ENCODE measurements at places on chromosomes 3 and 15.

DNA sequence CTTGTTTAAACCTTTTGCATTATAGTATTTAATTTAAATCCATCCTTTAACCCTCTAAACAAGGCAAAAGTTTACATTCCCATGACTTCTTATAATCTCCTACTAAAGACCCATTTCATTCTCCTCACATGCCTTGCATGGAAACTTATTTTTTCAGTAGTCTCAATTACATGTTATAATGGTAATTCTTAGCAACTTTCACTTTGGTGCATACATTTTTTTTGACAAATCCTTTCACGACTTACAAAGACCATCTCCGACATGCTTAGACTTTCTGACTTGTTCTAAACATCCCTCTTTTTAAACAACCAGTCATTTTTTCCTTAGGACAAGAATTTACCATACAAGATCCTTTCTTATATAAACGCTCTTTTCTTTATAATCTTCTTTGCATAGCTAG, 615.4 kb upstream of the GBE1 start:
- DNase-seq: no peak

- peak; percentile 78 for DNase-seq
Measured at GRCh38 chr15:69523010-69524001, 70.7 kb downstream of the RPLP1 start.

- no peak for DNase-seq
Measured at GRCh38 chr15:95561463-95561862, 769.0 kb upstream of the NR2F2 start.

- no peak for DNase-seq
Measured at GRCh38 chr3:79953591-79954101, 185.8 kb upstream of the ROBO1 start.

- peak; percentile 63 for DNase-seq
Measured at GRCh38 chr15:33021806-33022389, 172.6 kb downstream of the FMN1 start.

- no peak for DNase-seq
Measured at GRCh38 chr3:23096041-23096440, 107.1 kb upstream of the UBE2E2 start.

DNA sequence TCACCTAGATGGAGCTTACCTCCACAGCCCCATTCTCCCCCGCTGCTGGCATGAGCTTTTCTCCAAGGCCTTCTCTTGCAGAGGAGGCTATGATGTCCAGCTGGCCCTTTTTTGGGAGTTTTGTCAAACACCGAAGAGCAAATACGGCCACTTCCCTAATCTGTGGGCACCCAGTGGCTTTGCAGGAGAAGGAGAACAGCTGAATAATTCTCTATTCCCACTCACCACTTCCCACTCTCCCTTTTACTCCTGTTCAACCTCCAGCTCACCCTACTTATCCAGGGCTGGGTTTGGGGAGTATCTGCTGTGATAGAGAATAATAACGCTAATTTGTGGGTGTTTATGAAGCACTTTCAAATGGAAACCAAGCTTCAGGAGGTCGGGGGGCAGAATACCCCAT, 93.0 kb downstream of the AAGAB start:
- peak; percentile 75 for DNase-seq

DNA sequence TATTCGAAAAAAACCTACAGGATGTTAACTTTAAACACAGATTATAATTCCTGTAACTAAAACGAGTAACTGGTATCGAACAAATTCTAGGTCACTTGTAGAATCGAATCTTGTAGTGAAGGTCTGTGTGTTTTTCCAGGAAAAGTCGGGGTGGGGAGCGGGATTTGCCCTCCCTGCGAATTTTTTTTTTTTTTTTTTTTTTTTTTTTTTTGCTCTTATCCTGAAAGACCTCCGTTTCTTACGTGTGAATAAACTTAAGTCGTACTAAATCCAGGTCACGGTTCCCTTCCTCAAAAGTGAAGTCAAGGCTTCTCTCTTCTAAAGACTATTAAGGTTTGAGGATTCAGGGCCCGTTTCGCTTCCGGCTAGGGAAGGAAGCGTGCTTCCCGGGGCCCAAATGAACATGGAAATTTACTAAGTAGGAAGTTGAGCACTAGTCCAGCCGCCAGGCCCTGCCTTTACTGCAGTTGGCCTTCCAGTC, 770 bp downstream of the TBC1D5 start:
- DNase-seq: peak; percentile 74

DNA sequence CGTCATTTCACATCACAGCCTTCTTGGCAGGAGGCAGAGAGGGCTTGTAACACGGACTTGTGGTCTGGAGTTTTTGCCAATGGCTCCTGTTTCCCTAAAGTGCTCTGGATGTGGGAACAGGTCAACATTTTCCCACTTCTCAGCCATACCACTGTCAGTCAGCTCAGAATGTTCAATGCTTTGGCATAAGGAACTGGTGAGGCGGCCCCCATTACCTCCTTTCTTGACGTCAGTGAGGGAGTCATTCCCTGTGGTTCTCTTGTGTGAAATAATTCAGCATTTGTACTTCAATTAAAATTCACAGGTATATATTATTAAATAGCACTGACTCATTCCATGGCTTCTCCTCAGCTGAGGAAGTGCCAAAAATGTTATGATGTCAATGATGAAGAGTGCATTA, 167.1 kb downstream of the P3H2 start:
- DNase-seq: no peak

- DNase-seq: no peak
Measured at GRCh38 chr3:183094711-183095110, 4.6 kb downstream of the MCCC1 start.

DNA sequence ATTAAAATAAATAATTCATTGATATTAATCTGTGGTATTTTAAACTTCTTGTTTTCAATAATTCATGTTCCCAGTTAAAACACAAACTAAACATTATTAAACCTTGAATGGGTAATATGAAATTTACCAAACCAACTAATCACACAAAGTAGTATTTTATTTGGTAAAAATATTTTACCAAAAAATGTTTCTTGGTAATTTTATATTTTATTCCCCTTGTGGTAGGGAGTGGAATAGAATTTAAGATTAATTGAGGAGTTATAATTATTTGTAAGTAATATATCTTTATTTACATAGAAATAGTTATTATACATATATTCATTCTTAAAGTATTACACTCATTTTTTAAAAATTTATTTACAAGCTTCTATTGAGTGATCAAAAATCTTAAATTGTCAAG, 1350.9 kb downstream of the OTOL1 start:
- no peak for DNase-seq

DNA sequence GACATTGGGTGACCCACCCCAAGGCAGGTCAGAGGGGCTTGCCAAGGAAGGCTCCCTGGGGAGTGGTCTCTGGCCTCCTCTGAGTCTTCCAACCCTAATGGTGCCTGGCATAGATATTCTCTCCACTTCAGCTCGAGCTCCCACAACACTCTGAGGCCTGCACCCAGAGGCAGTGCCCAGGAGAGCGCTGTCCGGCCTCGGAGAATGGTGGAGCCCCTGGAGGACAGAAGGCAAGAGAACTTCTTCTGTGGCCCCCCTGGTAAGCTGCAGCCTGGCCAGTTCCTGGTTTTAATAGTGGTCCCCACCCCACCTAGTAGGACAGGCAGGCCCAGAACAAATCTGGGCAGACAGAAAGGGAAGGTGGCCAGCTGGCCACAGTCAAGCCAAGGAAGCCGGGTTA, 7.0 kb downstream of the DISP2 start:
- no peak for DNase-seq

DNA sequence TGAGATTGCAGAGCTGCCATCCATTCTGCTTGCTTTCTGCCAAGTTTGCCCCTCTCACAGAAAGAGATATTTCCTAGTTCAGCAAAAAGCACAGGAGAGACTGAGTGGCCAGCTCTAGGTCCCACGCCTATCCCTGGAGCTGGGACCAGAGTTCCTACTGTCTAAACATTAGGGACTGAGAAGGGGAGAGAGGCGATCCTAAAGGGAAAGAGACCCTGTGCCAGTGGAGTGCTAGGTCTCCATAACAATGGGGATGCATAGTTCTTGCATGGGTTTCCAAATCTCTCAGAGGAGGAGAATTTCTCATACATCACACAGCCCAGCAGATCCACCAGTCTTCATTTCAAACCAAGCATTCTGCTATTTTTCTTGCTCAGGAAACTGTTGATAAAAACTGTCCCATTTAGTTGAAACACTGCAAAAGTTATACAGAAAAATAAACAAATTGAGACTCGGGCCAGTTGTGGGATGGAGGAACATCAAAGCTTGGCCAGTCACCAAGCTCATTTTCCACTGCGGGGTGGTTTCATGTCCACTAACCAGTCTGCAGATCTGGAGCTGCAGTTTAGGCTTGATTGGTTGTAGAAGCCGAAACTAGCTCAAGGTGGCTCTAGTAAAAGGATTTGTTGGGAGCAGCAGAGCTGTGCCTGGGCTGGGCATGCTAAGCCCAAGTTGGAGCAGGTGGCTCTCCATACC, 62.7 kb downstream of the EEFSEC start:
- no peak for DNase-seq

GRCh38 chr15:65470866-65471265, 46.6 kb downstream of the DPP8 start:
- no peak for DNase-seq

- peak; percentile 47 for DNase-seq
Measured at GRCh38 chr3:53346514-53346913, 829 bp downstream of the DCP1A start.

DNA sequence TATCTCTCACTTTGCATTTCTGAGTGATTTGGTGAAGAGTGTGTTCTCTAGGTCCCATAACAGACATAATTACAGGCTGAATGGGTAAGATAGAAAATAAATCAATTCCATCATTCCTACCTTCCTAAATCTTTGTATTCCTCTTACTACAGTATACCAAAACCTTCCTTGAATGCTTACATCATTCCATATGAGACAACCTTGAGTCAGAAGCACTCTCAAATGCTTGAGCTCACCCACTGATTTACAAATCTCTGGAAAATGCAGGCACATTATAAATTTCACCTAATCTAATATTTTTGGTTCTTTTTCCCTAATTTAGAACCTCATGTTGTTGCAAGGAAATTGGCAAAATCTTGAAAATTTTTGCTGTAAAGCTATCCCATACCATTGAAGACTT, 239.1 kb downstream of the CBLB start:
- DNase-seq: no peak

DNA sequence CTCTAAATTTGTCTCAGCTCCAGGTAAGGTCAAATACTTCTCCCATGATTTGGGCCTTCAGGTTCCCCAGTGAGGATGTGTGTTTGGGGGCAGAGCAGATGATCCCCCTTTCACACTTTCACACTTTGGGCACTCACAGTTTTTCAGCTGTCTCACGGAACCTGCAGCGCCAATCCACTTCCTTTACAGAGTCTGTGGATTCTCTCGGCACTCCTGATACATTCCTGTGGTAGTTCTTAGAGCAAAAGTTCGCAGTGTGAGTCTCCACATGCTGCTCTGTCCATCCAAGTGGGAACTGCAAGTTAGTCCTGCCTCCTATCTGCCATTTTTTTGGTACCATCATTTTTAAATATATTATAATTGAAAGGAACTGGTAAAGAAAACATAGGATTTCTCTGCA, 20.2 kb upstream of the CPOX start:
- no peak for DNase-seq

DNA sequence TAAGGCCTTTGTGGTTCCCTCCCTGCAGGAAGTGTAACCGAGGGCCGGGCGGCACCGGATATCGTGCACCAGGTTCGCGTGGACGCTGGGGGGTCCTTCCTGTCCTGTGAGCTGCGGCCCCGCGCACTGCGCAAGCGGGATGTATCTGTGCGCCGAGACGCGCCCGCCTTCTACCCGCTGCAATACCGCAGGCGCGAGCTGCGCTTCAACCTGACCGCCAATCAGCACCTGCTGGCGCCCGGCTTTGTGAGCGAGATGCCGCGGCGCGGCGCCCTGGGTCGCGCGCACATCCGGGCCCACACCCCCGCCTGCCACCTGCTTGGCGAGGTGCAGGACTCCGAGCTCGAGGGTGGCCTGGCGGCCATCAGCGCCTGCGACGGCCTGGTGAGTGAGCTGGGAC, 35.9 kb downstream of the SAXO2 start:
- DNase-seq: no peak

GRCh38 chr15:89383365-89384175, 48.9 kb upstream of the POLG start:
- DNase-seq: no peak

- DNase-seq: no peak
Measured at GRCh38 chr3:50138266-50139200, 16.6 kb upstream of the SEMA3F start.

DNA sequence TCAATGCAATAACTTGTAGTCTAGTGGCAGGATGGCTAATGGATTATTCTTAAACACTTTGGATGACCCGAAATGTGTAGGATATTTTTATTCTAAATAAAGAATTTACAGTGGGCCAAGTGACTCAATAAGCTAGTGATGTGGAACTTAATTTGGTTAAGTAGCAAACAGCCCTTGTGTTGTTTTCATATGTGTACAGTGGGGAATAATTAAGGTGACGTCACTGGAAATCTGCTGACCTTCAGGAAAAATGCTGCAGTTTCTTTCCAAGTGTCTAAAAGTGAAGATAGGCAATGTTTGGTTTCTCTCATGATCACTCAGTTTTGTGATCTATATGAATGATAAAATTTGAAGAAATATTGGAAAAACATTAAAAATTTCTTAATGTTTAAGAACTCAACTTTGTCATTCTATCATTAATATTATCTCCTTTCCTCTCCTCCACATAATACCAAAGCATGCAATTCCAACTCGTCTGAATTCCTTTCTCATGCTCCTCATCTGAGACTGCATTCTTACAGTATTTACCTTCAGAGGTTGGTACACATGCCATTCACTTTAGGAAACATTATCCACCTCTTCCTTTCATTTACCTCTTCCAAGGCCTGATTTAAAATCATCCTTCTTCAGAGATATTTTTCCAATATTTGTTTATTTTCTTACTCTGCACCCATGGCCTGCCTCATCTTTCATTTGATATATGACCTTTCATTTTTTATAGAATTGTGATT, 414.6 kb upstream of the ARPP21 start:
- no peak for DNase-seq

- peak; percentile 50 for DNase-seq
Measured at GRCh38 chr3:30779686-30780287, 114.7 kb downstream of the GADL1 start.

- DNase-seq: no peak
Measured at GRCh38 chr15:40045572-40046217, 6.7 kb upstream of the SRP14 start.

GRCh38 chr15:42121682-42122081, 27.3 kb upstream of the PLA2G4D start:
- DNase-seq: no peak

GRCh38 chr3:152316318-152316717, 47.6 kb downstream of the MBNL1 start:
- DNase-seq: no peak

GRCh38 chr3:62128051-62128450, 245.3 kb downstream of the FEZF2 start:
- DNase-seq: no peak

All from suppressor macrophage treated with lipopolysaccharide for 1 hour (primary cell).